Stimulated activated CD4-positive, alpha-beta T cell treated with anti-CD3 and anti-CD28 coated beads, Interleukin-15, amount 100 ng/mL, for 1 hour (primary cell): ENCODE measurements at places on chromosomes 3 and 15.

DNA sequence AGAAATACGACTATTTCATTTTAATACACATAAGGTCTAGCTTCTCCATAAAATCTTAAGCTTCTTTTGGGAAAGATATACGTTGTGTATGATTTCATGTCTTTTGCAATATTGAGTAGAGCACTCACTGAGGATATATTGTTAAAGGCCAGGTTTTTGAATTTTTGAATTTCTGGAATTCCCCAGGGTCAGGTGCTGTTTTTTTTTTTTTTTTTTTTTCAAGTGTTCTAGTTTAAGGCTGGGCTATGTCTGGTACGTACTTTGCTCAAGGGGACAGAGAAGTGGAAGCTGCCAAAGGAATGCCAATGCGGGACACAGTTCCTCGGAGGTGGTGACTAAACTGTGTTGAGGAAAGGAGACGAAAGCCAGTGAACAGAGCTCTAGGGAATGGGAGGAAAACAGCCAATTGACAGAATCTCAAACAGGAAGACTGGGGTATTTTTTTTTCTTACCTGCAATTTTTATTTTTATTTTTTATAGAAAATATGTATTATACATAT lies 510.5 kb upstream of the CBLB start:
- no peak for DNase-seq

- DNase-seq = no peak
These were observed 28.4 kb downstream of the P3H2 start for GRCh38 chr3:190092250-190092649.

DNA sequence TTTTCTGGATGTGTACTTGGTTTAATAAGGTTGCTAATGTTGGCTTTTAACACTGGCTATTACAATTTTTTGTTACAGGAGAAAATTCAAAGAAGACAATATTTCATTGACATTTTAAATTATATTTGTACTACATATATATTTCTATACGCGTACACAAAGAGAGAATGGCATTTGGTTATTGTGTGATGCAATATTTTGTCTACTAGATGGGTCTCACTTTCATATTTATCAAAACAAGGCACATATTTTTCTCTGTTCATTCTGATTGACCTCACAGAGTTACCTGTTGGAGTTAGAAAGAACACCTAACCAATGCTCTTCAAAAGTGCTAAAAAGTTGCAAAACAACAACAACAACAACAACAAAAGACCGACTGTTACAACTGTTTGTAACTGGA lies 50.2 kb upstream of the VGLL3 start:
- no peak for DNase-seq

GRCh38 chr3:124397088-124397487 lies 333.2 kb upstream of the UMPS start:
- DNase-seq = no peak

DNA sequence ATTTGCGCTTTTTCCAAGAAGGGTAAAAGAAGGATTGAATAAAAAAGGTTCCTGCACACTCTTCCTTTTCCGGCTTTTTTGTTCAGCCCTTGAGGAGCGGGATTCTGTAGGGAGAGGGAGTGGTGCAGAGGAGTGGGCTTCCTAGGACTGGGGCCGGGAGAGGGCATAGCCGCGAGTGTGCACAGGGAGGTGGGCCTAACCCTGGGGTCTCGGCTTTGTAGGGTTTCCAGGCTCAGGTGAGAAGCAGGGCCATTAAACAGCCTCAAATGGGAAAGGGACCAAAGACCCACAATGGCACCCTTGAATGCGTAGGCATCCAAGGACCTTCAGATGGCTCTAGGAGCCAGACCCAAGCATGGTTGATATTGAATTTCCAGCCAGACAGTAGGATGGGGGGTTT lies 35.4 kb upstream of the RAB6B start:
- DNase-seq = no peak

GRCh38 chr3:56864090-56864489 lies 62.3 kb upstream of the ARHGEF3 start:
- DNase-seq = no peak

DNA sequence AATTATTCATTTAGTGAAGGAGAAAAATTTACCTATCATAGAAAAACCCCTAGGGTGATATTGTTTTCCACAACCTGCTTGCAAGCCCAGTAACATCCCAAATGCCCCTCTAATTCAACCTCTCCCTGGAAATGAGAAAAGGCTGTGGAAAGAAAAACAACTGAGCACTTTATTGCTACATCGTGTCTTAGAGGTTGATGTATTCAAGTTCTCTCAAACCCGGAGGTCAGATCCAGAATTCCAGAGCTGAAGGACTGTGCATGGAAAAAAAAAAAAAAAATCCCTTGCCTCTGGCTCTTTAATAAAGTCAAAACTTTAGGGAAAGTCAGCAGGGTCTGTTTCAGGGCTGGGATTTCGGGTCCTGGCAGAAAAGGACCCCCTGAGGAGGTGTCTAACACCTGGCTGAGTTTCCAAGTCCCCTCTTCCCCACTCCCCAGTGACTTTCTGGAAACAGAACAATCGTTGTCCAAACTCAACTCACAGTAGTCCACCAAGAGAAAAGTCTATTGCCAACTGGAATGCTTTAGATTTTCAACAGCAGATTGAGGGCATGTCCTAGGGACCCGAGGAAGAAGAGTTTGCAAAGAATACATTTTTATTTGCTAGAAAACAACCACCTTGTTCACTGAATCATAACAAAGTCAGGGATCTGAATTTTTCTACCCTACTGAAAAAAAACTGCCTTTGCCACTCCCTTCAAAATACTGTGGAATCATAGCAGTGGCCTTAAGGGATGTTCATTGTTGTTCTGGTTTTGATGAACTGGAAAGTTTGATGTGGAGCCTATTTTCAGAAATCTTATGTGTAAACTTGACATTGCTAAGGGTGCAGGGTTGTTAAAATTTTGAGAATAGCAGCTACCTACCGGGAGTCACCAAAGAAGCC lies 207.5 kb upstream of the ADAMTS9 start:
- DNase-seq = no peak

- DNase-seq = no peak
These were observed 17.9 kb upstream of the FAM81A start for GRCh38 chr15:59420108-59420507.

GRCh38 chr15:79132770-79133169 lies 42.2 kb upstream of the RASGRF1 start:
- DNase-seq = no peak

DNA sequence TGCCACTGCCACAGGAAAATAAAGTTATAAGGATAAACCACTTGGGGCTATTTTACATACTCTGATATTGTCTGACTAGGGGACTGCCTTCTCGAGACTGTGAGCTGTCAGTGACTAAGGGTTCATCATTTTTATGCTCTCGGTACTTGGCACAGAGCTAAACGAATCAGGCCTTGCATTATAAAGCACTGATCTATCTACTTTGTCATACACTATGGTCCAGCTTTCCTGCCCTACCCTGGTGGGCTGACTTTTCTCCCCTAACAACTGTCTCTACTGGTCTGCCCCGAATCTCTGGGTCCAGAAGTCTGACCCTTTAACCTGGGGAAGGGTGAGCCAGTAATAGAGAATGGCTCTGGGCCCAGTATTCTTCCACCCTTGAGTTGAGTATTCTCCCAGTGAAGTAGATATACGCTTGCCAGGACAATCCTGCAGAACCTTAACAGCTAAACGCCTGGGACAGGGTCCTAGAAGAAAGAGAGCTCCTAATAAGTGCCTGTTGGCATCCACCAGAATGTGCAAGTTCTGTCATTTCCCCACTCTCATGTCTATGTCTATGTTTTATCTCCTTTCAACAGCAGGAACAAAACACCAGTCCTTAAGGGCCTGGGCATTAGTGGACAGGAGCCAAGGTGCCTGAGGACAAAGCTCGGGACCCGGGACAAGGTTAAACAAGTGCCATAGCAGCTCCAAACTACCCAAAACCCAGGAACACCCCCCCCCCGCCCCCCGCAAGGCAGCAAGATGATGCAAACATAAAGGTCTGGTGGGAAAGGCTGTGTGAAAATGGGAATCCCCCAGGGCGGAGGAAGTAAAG lies 1.2 kb downstream of the LARP6 start:
- no peak for DNase-seq

DNA sequence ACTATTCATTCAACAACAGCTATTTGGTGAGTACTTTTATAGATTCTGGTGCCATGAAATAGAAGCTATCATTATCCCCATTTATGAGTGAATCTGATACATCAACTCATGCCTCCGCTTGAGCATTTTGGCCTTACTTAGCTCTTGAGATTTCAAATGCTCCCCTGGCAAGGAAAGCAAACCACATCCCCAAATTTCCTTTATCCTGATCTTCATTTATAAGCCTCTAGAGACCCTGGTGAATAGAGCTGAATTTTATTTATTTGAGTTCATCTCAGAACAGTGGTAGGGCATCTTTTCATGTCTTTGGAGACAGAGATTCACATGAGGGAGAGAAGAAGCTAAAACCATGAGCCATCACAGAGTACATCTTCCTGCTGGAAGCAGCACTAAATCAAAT lies 317.2 kb downstream of the SLC9A9 start:
- no peak for DNase-seq

DNA sequence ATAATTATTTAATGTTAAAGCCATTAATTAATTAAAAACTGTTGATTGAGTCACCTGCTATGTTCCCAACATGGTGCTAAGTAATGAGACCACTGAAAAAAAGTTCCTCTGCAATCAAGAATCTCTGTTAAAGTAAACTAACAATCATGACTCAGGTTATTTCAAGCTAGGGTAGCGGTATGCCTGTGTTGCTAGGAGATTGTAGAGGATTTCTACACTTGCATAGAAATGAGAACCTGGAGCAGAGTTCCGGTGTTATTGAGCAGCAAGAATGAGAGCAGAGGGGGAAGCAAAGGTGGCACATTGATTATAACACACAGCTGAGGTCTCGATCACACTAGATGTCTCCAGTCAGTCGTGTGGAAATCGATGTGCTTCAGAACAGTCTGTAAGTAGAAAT lies 41.4 kb downstream of the C3orf85 start:
- DNase-seq = no peak

DNA sequence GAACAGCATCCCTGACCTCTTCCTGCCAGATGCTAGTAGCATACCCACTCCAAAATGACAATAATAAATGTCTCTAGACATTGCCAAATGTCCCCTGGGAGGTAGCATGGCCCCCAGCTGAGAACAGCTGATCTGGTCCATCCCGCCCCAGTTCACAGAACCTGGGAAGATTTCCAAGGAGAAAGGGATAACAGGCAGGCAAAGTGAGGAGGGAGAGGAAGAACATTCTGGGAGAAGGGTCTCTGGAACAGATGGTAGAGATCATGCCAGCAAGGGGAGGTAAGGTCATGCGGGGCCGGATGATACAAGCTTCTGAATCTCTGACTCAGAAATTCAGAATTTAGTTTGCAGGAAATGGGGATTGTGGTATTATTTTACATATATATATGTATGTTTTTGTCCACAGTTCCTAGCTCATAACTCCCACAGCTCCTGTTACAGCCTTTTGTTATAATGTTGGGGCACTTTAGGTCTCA lies 192.7 kb downstream of the SUCLG2 start:
- no peak for DNase-seq

DNA sequence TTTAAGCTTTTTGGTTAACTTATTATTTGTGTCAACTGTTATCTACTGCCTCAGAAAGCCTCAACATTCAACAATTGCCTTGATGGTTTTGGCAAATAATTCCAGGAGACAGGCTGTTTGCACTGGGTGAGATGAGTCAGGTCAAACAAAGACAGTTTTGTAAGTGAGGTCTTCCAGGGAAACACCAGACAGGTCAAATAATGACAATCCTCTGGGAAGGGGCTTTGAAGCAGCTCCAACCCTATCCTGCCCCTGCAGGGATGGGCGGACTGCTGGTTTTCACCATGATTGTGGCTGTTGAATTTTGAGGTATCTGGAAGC lies 79.4 kb upstream of the PRR23E start:
- DNase-seq = no peak

DNA sequence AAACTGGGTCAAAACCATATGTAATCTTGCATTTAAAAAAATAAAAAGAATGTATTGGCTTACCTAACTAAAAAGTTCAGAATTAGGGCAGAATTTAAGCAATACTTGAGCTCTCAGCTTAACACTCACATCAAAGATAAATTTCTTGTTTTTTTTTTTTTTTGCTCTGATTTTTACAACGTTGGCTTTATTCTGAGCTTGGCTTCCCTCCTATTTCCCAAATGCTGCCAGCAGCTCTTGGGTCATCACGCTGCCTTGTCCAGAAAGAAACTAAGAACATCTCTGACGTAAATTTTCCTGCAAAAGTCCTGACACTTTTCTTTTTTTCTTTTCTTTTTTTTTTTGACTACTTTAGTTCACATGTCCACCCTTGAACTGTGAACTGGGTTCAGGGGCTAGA lies 150.6 kb upstream of the TGFBR2 start:
- no peak for DNase-seq

DNA sequence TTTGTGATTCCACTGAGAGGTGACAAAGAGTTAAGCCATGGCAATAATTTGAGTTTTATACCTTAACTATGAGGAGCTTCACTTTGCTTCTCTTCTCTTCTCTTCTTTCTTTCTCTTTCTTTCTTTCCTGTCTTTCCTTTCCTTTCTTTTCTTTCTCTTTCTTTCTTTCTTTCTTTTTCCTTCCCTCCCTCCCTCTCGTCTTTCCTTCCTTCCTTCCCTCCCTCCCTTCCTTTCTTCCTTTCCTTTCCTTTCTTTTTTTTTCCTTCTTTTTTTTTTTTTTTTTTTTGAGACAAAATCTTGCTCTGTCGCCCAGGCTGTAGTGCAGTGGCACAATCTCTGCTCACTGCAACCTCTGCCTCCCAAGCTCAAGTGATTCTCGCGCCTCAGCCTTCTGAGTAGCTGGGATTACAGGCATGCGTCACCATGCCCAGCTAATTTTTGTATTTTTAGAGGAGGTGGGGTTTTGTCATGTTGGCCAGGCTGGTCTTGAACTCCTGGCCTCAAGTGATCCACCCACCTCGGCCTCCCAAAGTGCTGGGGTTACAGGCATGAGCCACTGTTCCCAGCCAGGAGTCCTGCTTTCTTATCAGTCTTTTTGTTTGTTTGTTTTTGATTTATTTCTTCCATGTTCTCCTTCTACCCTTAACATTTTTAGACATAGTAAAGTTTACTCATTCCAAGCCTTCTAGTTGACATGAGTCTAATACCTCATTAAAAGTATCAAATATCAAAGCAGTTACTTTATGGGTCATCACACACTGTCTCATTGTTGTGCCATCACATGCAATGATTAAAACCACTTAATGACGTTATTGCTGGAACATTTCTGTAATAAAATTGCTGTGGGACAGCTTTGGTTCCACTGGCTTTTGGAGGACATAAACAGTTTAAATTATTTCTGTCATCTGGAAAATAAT lies 29.9 kb downstream of the SLC49A4 start:
- no peak for DNase-seq

- no peak for DNase-seq
These were observed 943 bp upstream of the PCSK6 start for GRCh38 chr15:101490408-101490891.

DNA sequence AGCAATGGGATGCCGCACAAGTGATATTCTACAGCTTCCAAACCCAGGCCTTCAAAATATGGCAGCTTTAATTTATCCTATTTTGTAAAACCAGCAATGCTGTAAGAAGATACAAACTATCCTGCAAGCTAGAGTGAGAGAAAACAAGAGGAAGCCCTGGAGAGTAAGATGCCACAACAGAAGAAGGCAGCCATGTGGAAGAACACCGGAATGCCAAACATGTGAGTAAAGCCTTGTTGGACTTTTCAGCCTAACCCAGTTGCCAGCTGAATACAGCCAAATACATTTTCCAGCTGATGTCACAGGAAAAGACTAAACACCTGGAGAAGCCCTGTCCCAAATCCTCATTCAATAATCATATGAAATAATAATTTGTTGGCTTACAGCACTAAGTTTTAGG lies 1115.1 kb upstream of the CADM2 start:
- DNase-seq = no peak
